ENCODE measurements at places on chromosomes 2 and 18.

- DNase-seq, result no peak
These were observed 160.0 kb downstream of the RNF152 start for GRCh38 chr18:61732854-61733253.

DNA sequence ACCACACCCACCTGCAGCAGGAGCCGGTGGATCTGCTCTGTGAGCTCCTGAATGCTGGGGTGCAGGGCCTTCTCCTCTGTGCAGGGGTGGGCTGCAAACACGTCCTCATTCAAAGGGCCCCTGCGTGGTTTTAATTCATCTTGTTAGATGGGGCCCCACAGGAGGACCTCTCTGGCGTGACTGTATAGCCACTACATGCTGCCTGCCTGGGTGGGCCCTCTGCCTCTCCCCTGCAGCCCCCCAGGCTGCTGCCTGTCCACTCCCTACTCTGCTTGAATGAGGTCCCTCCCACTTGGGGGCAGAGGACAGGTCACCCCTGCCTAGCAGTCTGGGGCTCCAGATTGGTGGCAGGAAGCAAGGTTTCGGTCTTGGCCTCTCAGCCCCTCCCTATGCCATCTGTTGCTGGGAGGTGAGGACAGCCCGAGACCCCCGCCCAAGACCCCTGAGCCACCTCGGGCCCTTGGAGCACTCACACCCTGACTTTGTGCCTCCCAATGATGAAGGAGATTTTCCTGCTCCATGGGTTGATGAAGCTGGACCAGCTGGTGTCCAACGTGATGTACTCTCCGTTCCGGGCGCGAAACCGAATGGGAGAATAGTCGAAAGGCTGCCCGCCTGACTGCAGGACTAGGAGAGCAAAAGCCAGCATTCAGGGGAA lies 22.0 kb upstream of the HES6 start:
- no peak for DNase-seq

DNA sequence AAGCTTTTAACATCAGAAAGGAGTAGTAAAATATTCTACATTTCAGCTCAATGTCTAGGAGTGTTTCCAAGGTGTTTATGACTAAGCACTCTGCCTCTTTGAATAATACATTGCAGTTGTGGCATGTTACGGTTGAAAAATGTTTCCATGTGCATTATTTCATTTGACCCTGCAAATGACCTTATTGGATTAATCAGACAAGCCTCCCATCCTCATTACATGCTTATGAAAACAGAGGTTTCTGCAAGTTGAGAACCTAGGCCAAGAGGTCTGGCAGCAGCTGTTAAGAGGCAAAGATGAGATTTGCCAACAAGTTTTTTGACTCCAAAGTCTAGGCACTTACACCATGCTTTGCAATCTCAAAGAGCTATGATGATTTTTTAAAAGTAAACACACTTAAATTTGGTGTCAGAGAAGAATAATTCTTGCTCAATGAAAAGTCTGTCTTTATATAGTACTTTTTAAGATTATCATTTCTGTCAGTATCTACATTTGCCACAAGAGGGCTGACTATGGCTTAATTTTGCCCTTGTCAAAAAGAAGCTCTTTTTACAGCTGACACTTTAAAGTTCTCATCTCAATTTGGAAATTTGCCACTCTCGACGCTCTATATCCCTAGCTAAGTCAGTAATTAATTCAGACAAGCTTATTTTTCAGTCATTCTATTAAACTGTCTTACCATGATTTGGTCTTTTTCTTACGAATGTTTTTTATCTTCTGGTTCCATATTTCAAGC lies 260.6 kb downstream of the PAX3 start:
- DNase-seq, result no peak

- DNase-seq, result no peak
These were observed 57.7 kb downstream of the METTL4 start for GRCh38 chr18:2513616-2514015.

DNA sequence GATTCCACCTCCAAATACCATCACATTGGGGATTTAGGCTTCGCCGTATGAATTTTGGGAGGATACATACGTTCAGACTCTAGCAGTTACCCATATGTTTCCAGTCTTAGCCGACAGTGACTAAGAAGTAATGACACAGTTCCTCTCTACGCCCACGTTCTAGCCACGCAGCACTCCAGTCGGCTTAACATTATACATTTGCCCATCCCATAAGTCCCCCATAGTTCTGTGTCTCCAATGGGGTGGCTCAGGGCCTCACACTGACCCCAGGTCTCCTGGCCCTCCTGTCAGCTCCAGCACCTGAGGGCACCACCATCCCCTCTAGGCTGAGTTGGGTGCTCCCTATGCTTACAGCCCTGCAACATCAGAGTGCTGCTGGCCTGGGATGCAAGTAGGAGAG lies 18.4 kb upstream of the CNDP2 start:
- no peak for DNase-seq

- no peak for DNase-seq
These were observed 18.7 kb upstream of the SCYGR1 start for GRCh38 chr2:227406177-227407031.

Measured in activated T-cell treated with anti-CD3 and anti-CD28 coated beads, Interleukin-2, amount 50 U/mL, for 48 hours (primary cell).